Activated naive CD8-positive, alpha-beta T cell treated with anti-CD3 and anti-CD28 coated beads for 36 hours (primary cell): ENCODE measurements at places on chromosomes 16 and 17.

DNA sequence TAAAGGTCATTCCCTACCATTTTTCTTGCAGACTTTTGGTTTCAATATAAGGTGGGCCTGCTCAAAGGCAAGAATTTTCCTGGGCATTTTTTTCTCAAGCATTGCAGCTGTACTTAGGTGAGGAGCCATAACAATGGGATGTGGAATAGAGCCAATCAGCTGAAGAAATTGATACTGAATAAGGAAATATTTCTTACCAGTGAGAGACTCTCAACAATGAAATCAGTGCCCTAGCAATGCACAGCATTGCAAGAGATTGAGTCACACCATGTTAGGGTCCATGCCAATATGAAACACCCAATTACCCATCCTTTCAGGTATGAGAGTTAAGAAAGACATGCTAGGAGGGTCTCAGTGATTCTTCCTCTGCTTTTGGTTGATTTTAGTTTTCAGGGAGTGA, 237.6 kb downstream of the SOX9 start:
- no peak for DNase-seq

- no peak for DNase-seq
Observed at GRCh38 chr17:58576679-58577367, 62.4 kb upstream of the MTMR4 start.

- DNase-seq = no peak
Observed at GRCh38 chr16:56628486-56629350, 3.1 kb downstream of the MT1E start.

DNA sequence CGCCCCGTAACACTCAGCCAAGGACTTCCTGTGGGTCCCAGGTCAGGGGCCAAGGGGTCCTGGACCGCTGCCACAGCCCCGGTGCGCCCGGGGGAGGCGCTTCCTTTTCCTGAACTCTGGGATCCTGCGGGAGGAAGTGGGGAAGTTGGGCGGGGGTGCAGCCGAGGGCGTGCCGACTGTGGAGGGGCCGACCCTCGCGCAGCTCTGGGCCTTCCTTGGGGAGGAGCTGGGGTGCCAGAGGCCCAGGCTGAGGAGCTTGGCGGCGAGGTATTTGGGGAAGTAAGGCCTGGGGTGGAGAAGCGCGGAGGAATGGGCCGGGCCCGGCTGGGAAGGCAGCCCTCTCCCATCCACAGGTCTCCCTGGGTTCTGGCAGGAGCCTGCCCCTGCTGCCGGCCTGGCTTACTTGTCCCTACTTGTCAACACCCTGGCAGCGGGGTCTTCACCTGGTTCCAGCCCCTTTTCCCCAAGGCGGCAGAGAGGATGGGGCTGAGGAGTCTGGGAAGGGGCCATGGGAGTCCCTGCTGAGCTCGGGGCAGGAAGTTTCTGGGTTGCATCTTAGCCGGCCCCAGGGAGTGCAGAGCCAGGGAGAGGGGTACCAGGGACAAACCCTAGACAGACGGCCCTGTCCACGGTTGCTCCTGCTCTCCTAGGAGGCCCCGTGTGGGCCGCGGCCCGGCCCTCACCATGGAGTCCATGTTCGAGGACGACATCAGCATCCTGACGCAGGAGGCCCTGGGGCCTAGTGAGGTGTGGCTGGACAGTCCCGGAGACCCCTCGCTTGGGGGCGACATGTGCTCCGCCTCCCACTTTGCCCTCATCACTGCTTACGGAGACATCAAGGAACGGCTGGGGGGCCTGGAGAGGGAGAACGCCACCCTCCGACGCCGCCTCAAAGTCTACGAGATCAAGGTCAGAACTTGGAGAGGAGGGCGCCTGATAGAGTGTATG, 1.7 kb downstream of the TBKBP1 start:
- no peak for DNase-seq

- DNase-seq = no peak
Observed at GRCh38 chr17:17053446-17054379, 11.5 kb downstream of the MPRIP start.

- DNase-seq = no peak
Observed at GRCh38 chr16:73143576-73144422, 95.9 kb upstream of the ZFHX3 start.

- peak; percentile 37 for DNase-seq
Observed at GRCh38 chr17:43755389-43755875, 3.2 kb downstream of the SOST start.

DNA sequence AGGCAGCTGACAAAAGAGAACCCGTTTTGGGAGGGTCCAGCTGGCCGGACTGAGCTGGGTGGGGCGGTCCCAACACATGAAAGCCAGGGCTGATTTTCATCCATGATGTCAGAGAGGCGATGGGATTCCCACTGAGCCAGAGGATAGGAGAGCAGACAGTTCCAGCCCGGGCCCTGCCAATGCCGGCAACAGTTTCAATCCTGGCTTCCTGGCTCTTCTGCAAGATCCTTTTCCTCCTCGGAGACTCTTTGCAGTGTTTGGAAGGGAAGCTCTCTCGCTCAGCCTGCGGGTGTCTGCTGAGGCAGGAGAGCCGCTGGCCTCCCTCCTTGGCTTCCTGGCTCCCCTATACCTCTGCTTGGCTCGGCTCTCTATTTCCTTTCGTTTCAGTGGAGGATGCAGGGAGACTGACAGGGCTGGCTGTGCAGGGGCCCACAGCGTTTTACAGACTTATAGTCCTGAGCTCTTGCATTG, 145.5 kb upstream of the SOX9 start:
- no peak for DNase-seq

- DNase-seq = no peak
Observed at GRCh38 chr17:79939094-79939435, 96.6 kb downstream of the TBC1D16 start.

GRCh38 chr17:62664336-62665120, 37.1 kb downstream of the MRC2 start:
- DNase-seq = no peak

DNA sequence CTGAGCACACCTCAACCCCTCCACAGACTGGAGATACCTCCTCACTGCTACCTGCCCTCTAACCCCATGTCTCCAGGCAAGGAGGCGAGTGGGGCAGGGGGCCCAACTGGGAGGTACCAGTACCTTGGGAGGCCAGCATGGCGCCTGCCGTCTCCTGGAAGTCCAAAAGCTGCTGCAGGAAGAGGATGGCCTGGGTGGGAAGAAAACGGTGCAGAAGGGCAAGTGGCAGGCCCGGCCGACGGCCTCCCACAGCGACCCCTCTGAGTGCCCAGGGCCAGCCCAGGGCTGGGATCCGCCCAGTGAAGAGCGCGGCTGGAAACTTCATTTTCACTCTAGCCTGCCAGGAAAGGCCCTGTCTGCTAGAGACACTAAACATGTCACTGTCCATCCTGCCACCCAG, 8.5 kb downstream of the ZACN start:
- DNase-seq = no peak

GRCh38 chr17:68853439-68853838, 101.8 kb downstream of the ABCA8 start:
- no peak for DNase-seq

DNA sequence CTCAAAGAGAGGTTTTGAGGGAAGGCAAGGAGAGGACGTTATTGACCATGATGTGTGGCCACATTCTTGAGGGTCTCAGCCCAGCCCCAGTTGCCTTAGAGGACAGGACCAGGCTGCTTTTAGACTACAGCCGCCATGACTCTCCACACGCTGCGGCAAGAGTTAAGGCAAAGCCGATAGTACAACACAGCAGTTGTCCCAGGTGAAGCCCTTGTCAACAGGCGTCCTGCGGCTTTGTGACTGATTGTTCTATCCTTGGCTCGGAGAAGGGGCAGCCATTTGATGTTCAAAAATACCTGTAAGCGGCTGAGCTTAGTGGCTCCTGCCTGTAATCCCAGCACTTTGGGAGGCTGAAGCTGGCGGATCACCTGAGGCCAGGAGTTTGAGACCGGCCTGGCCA, 28.8 kb downstream of the TMEM92 start:
- DNase-seq = no peak

DNA sequence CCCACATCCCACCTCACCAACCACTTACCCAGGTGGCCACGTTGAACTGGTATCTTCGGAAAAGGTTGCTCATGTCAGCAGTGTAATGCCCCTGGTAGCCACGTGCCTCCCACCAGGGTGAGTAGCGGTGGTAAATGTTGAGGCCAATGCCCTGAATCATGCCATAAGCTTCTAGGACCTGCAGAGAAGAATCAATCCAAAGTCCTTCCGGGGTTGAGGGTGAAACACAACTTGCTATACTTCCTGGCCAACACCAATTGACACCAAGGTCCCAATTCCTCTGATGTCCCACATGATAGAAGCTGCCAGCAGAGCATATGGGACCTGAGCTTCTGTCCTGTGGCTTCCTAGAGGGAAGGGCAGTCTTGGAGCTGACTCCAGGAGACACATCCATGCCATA, 11.3 kb upstream of the CNOT1 start:
- DNase-seq = no peak

- DNase-seq = no peak
Observed at GRCh38 chr16:645852-646678, 3.1 kb upstream of the WDR90 start.
